ENCODE measurements at places on chromosomes 7 and 10.

GRCh38 chr7:25313526-25313925, 85.2 kb upstream of the NPVF start:
- no peak for DNase-seq

DNA sequence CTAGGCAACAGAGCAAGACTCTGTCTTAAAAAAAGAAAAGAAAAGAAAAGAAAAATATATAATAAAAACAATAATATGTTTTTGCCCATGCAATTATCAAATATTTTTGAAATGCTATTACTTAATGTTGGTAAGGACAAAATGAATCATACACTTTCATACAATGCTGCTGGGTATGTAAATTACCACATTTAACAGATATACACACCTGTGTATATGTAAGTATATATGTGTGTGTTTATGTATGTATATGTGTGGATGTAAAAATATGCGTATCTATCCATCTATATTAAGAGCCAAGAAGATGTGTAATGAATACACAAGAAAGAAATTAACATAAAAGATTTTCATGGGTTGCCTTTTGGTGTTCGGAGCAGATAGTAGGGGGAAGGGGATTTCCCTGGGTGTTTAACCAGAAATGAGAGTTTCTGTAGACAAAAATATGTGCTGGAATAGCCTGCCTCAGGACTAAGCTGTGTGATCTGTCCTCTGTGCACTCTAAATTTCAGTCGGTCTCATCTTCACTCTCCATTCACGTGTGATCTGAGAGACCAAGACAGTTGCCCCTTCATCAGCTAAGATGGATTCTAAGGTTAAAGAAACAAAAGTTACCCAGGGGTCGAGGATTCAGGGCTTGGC, 61.2 kb downstream of the PRKCQ start:
- no peak for DNase-seq

DNA sequence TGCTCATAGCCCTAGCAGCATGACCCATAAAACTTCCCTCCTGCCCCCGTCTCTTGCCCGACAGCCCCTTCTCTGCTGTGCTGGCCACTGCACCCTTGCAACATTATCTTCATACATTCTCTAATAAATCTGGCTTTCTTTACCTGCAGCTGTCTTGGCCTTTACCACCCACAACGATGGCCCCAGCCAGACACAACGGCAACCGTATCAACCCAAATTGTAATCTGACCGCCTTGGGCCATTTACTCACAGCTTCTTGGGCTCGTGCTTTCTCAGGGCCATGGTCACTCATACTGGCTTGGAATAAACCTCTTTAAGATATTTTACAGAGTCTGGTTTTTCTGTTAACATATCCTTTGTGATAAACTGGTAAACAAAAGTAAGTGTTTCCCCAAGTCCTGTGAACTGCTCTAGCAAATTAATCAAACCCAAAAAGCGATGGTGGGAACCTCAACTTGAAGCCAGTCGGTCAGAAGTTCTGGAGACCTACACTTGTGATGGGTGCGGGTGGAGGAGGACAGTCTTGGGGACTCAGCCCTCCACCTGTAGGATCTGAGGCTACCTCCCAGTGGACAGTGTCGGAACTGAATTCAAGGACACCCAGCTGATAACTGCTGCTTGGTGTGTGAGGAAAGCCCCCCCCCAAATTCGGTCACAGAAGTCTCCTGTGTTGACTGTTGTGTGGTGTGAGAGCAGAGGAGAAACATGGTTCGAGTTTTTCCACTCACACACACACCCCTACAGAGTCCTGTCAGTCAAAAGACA, 87.6 kb upstream of the ATP6V0A4 start:
- no peak for DNase-seq

GRCh38 chr10:103069453-103070331, 123.4 kb downstream of the NT5C2 start:
- no peak for DNase-seq

GRCh38 chr7:120919466-120919865, 31.1 kb upstream of the ING3 start:
- no peak for DNase-seq

- peak; percentile 14 for DNase-seq
These were observed 5.6 kb upstream of the MEST start for GRCh38 chr7:130486114-130486953.

DNA sequence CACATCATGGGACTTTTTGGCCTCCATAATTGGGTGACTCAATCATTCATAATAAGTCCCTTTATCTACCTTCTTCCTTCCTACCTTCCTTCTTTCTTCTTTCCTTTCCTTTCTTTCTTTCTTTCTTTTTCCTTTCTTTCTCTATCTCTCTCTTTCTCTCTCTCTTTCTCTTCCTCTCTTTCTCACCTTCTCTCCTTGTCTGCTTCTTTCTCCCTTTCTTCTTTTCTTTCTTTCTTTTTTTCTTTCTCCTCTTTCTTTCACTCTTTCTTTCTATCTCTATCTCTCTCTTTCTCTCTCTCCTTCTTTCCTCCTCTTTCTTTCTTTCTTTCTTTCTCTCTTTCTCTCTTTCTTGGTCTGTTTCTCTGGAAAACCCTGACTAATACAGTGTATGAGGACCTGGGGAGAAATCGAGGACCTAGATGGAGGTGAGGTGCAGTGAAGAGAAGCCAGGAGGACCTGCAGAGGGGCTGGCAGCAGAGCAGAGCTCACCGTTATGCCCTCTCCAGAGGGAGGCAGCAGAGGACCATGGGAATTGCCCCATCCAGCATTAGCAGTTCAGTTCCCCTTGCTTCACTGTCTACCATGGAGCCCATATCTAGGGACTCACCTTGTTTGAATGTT, 52.7 kb upstream of the BTRC start:
- DNase-seq, result no peak

- DNase-seq, result no peak
These were observed 179.7 kb downstream of the HGF start for GRCh38 chr7:81590131-81590530.

DNA sequence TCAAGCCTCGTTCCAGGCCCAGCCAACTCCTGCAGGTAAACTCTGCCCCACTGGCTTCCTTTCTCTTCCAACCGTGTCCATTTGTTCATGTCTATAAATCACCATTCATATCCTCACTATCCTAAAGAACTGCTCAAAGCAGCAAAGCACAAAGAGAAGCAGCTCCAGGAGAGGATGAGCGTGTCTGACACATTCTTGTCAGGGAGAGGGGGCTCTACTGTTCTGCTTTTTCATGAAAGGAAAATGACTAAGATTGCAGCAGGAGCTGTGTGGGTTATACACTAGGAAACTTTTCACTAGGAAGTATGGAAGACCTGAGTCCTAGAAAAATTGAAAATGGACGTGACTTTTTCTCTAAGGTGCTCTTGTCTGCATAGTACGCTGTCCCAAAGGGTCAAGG, 16.7 kb downstream of the AGFG2 start:
- DNase-seq, result no peak
